Activated CD8-positive, alpha-beta memory T cell treated with anti-CD3 and anti-CD28 coated beads, Interleukin-2, amount 10 ng/mL, durations not matched to agents 7 days and 5 days (primary cell): ENCODE measurements at places on chromosomes 5 and 9. TPM values are rescaled to one million over a fixed set of nuclear protein-coding genes. Genes with fewer than 3 reads are reported as not detected.
A peak's percentile ranks its signal among the peaks of the same experiment; 100 is the strongest.

SLC25A2 gene
- total RNA-seq: 0.56 TPM

NIPSNAP3A gene
- 16.2 TPM for total RNA-seq

NR5A1 gene
- total RNA-seq: not detected

DNA sequence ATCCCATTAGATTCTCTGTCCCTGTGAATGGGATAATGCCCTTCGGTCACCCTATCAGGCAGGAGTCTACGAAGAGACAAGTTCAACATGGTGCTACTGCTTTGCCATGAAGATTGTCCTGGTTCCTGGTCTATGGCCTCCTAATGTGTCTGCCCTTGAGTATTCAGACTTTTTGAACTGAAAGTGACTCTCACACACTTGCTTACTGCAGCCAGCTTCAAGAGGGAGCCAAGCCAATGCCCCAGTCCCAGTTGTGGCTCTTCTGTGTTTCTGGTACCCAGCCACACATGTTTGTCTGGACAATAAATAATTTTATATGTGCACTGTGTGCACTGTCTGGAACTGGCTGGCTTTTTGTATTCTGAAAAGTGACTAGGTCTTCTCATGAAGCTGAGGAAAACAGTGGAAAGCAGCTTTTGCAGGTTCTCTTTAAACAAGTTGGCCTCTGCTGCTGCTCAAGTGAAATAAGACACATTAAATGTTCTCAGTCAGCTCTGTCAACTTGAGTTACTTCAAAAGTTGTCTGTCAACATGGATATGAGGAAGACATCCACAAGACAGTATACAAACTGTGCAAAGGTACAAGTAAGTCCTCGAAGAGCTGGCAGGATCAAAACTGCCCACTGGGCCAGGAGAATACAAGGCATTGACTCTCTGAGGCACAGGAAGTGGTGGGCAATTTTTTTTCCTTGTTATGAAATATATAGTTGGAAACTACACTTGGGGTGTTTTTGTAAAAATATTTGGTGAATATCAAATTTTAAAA is 60.0 kb downstream of the ZNF608 start:
- no peak for DNase-seq

HAPLN1 gene
- not detected for total RNA-seq

GRCh38 chr5:103800741-103801495 is 238.3 kb upstream of the NUDT12 start:
- no peak for DNase-seq

DNA sequence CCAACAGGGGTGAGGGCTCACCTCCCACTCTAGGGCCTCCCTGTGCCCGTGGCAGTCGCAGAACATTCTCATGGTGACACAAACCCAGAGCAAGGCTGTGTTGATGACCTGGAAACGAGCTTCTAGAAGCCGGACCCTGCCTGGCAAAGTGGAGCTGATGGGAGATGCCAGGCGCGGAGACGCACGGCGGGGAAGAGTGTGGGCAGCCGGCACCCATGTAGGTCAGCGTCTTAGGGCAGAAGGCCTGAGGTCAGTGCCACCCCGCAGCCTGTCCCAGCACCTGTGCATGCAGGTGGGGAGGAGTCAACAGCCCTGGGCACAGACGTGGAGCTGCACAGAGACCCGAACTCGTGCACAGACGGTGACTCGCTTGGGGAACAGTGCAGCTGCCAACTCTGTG is 5.4 kb downstream of the SLC6A18 start:
- DNase-seq: no peak

GRCh38 chr9:22141908-22142307 is 132.8 kb upstream of the CDKN2B start:
- no peak for DNase-seq

- peak; percentile 59 for DNase-seq
Observed at GRCh38 chr5:157189223-157189622, 8.6 kb downstream of the ITK start.

DNA sequence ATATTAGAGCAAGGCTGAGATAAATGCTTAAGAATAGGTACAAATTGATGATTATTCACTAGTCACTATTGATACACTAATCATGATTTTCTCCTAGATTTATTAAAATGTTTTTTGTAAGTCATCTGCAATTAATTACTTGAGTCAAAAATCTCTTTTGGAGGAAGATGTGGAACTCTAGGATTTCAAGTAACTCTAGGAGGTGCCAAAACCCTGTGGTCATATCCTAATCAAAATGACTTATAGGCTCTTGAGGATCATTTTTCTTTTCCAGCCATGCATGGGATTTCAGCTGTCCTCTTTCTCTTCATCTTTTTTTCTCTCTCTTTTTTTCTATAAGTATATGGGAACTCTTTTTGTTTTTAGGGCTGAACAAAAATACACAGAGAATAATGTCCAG is 141.8 kb upstream of the CD180 start:
- no peak for DNase-seq

GRCh38 chr5:31021181-31021624 is 172.3 kb upstream of the CDH6 start:
- DNase-seq: no peak

- no peak for DNase-seq
Observed at GRCh38 chr5:102523541-102524175, 24.9 kb upstream of the SLCO6A1 start.

GRCh38 chr9:108913391-108913790 is 20.5 kb downstream of the ELP1 start:
- no peak for DNase-seq

ADRB2 gene
- total RNA-seq: 1.7 TPM

HTR1A gene
- not detected for total RNA-seq

ADCY2 gene
- not detected for total RNA-seq

GABRA6 gene
- not detected for total RNA-seq

KIF24 gene
- total RNA-seq: 9.3 TPM

DNA sequence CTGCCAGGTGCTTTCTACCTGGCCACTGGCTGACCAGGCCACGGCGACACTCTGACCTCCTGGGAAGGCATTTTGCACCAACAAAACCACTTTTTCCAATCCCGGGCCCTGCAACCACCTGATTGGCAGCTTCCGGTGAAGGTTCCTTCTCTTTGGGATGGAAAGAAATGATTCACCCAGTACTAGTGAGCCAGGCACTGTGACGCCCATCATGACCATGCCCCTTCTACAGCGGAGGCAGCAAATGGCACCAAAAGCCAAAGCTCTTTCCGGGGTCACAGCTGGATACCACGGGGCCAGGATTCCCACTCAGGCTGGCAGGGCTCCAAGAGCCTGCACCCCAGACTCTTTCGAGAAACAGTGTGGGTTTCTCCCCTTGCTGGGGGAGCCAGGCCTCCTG is 4.7 kb downstream of the NOTCH1 start:
- DNase-seq: no peak

GAS1 gene
- total RNA-seq: 0.07 TPM

DNA sequence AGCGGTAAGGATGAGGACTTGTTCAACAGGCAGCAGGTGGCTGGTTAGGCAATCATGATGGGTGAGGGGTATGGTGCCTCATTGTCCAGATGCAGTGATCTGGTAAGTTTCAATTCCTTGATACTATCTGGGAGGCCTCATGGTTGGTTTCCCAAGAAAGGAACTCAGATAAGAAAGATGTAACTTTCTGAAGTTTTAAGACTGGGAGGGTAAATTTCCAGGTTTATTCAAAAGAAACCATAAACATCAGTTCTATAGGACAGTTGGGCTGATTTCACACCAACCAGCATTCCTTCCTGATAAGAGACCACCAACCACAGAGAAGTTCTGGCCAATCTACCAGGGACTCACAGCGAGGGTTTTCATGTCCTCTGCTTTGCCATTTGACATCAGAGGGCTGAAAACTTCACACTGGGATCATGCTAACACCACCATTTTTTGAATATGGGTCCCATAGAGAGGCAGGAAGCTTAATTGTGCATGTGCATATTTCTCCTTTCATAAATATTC is 773 bp upstream of the AGGF1 start:
- no peak for DNase-seq

RNF180 gene
- total RNA-seq: not detected

GRCh38 chr9:25678147-25678666 is at the start of gene TUSC1:
TSS of gene TUSC1 (minus strand) at chr9:25678444. CDS start at chr9:25678312, 132 bp downstream.
- no peak for DNase-seq

DNA sequence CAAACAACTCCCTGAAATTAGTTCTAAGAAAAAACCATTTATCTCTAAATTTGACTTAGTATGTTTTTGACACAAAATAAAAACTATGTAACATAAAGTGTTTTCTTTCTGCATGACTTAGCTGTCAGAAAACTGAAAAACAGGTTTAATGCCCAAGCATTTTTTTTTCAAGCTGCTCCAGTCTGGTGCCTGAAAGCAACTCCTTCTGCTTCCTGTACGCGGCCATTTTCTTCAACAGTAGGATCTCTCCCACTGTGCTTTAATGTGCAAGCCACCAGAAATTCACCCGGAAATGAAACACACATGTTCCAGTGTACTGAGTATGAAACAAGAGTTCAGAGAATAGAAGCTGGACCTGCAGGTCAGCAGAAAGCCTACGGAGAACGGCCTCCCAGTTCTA is 161.2 kb downstream of the MED27 start:
- no peak for DNase-seq

ZFP2 gene
- total RNA-seq: 0.19 TPM

DNA sequence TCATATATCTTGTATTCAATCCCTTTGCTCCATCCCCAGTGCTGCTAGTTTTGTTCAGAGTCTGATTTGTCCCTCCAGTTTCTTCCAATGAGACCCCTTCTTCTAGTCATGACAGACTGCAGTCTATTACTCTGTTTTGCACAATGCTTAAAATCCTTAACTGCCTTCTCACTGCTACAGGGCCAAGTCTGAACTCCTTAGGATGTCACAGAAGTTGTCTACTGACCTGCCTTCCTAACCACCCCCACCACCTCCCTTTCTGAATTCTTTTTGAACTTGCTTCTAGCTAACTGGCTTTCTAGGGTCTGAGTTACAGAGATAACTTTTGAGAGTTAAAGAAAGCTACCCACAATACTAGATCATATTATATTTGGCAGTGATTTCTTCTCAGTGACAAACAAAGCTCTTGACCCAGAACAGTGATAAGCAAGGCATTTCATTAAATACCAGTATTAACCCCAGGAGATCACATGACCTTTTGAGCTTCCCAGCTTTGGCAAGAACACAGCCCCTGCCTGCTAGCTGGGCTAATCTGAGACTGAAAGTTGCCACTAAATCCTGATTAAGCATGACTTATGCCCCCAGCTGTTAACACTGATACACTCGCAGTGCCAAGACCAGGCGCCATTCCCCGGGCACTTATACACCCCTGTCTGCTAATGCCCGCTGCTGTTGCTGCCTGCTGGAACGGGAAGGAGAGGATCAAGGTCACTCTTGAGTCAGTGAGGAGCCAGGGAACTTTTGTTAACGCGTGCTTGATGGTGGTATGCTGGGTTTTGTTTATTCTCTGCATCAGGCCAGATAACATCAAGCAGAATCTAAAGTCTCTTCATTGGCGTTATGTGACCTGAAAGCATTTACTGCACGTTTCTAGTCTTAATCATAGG is 36.4 kb upstream of the ADAMTSL1 start:
- no peak for DNase-seq

- DNase-seq: no peak
Observed at GRCh38 chr9:106583751-106584150, 279.2 kb upstream of the ZNF462 start.

DNA sequence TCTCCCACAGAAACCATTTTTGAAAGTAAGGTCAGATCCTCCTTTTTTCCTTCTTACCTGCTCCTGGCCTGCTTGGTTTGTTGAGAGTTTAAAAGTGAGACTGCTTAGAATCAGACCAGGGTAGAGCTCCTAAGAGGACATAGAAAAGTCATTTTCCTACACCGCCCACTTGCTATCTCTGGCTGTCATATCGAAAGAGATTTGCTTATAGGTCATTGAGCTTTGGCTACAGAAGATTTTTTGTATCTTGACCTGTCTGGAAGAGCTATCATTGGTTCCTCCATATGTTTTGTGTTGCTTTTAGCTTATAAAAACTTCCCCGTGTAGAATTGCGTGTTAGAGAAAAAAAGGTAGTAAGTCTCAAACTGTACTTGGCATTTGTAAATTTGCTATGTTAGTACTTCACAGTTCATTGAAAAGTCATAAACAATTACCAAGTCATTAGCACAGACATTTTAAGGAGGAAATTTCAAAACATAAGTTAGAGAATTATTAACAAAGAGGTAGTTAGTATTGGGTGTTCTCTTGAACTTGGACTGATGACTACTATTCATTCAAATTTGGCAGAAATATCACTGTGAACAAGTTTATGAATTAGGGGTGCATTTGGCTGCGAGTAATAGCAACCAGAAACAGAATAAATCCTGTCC is 96.6 kb downstream of the MAN2A1 start:
- no peak for DNase-seq

DNA sequence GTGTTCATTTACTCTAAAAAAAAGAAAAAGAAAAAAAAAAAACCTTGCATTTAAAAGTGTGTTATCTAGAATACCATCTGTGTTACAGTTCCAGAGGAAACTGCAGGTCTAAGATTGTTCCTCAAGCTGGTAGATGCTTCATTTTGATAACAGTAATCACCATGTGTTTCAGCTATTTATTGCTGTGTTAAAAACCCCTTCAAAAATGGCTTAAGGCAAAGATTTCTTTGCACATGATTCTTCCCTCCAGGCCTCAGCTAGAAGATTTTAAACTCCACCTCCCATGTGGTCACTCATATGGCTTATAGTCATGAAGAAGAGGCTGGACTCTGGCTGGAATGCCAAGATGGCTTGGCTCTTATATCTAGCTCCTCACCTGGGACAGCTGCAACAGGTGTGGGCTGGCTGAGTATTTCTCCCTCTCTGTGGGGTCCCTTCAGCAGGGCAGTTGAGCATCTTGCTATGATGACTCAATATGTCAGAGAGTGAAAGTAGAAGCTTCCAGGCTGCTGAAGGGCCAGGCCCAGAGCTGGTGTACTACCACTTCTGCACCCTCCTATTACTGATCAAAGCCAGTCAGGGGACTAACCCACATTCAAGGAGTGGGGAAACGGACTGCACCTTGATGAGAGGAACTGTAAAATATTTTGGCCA is 920.4 kb upstream of the DMAC1 start:
- no peak for DNase-seq

SEC24A gene
- 25.2 TPM for total RNA-seq

LCN1 gene
- not detected for total RNA-seq

DNA sequence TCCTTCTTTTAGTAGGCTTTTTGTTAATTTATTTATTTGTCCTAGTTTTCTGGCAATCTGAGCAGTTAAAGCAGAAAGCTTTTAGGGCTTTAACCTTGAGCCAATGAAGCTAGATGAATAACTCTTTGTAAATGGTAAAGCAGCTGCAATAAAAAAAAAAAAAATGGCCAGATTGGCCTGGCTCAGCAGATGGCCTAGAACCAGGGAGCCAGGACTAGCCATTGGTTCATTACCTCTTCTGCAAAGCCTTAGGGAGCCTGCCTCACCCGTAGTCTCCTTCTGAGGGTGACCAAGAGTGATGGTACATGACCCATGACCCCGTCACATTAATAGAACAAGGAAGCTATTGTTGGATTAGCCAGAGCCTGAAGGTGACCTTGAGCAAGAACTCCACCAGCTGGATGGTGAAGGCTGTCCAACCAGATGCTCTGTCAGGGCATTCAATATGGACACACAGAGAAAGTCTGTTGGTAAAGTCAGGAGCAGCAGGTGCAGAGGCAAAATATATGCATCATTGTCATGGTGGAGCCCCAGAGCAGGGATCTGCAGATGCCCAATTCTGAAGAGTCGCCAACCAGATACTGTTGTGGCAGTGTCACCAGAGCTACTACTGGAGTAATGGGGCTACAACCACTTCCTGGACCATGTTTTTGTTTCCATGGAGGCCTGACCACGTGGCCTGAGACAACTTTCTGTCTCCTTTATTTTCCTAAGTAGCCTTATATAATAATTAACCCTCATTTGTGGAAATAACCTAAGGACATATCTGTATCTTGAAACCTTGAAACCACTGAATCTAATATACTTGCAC is 100.7 kb downstream of the MTX3 start:
- DNase-seq: no peak

OR1Q1 gene
- 0.40 TPM for total RNA-seq

SPATA31D4 gene
- total RNA-seq: not detected

TAF7 gene
- total RNA-seq: 64.6 TPM

- DNase-seq: no peak
Observed at GRCh38 chr9:95574866-95575553, 58.2 kb upstream of the PTCH1 start.
